HT1080 (cell line): ENCODE measurements at places on chromosomes 5 and 9. TPM values are rescaled to one million over a fixed set of nuclear protein-coding genes. Genes with fewer than 3 reads are reported as not detected.

The EPB41L4A gene
- 0.30 TPM in 1 of 2 replicates, not detected in the other for total RNA-seq

The TOR1A gene
- 55.1 and 75.2 TPM in 2 replicates for total RNA-seq

The LCP2 gene
- total RNA-seq = 0.50 TPM in 1 of 2 replicates, not detected in the other

The ZNF782 gene
- total RNA-seq = 3.3 and 3.9 TPM in 2 replicates

The FBP2 gene
- not detected in 2 replicates for total RNA-seq

The SPAAR gene
- total RNA-seq = 0.05 and 0.23 TPM in 2 replicates

The FAM221B gene
- not detected in 2 replicates for total RNA-seq

The PLEKHG4B gene
- total RNA-seq = 0.27 and 0.61 TPM in 2 replicates

The TMEFF1 gene
- 0.61 and 1.2 TPM in 2 replicates for total RNA-seq

The CREBRF gene
- total RNA-seq = 1.5 and 3.6 TPM in 2 replicates

The ACTBL2 gene
- total RNA-seq = 0.47 and 0.80 TPM in 2 replicates

The SCGB3A2 gene
- not detected in 2 replicates for total RNA-seq

The LCN1 gene
- 0.33 TPM in 1 of 2 replicates, not detected in the other for total RNA-seq

The SV2C gene
- total RNA-seq = not detected in 2 replicates

The SPINK13 gene
- 0.30 TPM in 1 of 2 replicates, not detected in the other for total RNA-seq

The PCDHB7 gene
- 0.05 TPM in 1 of 2 replicates, not detected in the other for total RNA-seq

The PCSK1 gene
- 0.07 and 0.43 TPM in 2 replicates for total RNA-seq

The XPA gene
- 5.4 and 7.9 TPM in 2 replicates for total RNA-seq

The CD14 gene
- not detected in 2 replicates for total RNA-seq

The CDH9 gene
- not detected in 2 replicates for total RNA-seq

The PKN3 gene
- total RNA-seq = 4.8 TPM in 2 replicates

The SPINK7 gene
- not detected in 2 replicates for total RNA-seq

The KIF12 gene
- not detected in 2 replicates for total RNA-seq

The SPATA31C1 gene
- not detected in 2 replicates for total RNA-seq

The SLC36A2 gene
- total RNA-seq = not detected in 2 replicates

The NMUR2 gene
- not detected in 2 replicates for total RNA-seq

The FKTN gene
- total RNA-seq = 10.4 and 10.5 TPM in 2 replicates

The SOHLH1 gene
- 0.23 TPM in 1 of 2 replicates, not detected in the other for total RNA-seq

The SREK1IP1 gene
- 5.6 and 7.6 TPM in 2 replicates for total RNA-seq

The DROSHA gene
- total RNA-seq = 72.2 and 88.3 TPM in 2 replicates

The SLC27A6 gene
- total RNA-seq = 0.26 and 0.27 TPM in 2 replicates

The GZMA gene
- 0.16 TPM in 1 of 2 replicates, not detected in the other for total RNA-seq

The KIF2A gene
- total RNA-seq = 35.6 and 51.3 TPM in 2 replicates

The LHFPL2 gene
- total RNA-seq = 18.8 and 25.9 TPM in 2 replicates

The SLCO6A1 gene
- not detected in 2 replicates for total RNA-seq

The FOXI1 gene
- not detected in 2 replicates for total RNA-seq

The NDUFA8 gene
- total RNA-seq = 60.8 and 76.1 TPM in 2 replicates

The PIP5K1B gene
- not detected in 2 replicates for total RNA-seq

The PCA3 gene
- not detected in 2 replicates for total RNA-seq

The GOLGA2 gene
- 38.3 and 40.7 TPM in 2 replicates for total RNA-seq

The TAF1L gene
- not detected in 2 replicates for total RNA-seq

The RAB3C gene
- not detected in 2 replicates for total RNA-seq

The GPX8 gene
- total RNA-seq = 48.3 and 48.7 TPM in 2 replicates

The NUTM2F gene
- not detected in 2 replicates for total RNA-seq

The MEF2C gene
- 2.2 and 3.1 TPM in 2 replicates for total RNA-seq

The DIPK1B gene
- 2.4 and 4.5 TPM in 2 replicates for total RNA-seq

The S100Z gene
- total RNA-seq = not detected in 2 replicates
